Dermis blood vessel endothelial cell (primary cell): ENCODE measurements at places on chromosomes 5 and 9.

GRCh38 chr5:63820577-63820976 lies 141.7 kb downstream of the HTR1A start:
- no peak for DNase-seq

DNA sequence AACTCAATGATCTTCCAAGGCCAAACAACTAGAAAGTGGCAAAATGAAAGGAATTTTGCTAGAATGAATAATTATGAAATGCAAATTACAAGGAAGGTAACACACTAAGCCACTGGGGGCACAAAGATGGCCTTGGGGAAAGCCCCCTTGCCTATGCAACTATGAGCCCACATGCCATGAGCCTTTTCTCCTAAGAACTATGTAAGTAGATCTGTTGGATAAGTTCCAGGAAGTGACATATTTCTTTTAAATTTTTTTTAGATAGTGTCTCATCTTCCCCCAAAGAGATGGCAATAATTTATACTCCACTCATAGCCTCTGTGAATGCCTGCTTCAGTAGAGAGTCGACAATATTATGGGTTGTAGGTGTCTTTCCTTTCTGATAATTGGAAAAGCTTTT lies 257.8 kb downstream of the AUH start:
- no peak for DNase-seq

- DNase-seq = no peak
These were observed 40.7 kb downstream of the VCAN start for GRCh38 chr5:83512061-83512745.

- DNase-seq = peak; percentile 25
These were observed 112.5 kb downstream of the FAM174A start for GRCh38 chr5:100647461-100648230.

DNA sequence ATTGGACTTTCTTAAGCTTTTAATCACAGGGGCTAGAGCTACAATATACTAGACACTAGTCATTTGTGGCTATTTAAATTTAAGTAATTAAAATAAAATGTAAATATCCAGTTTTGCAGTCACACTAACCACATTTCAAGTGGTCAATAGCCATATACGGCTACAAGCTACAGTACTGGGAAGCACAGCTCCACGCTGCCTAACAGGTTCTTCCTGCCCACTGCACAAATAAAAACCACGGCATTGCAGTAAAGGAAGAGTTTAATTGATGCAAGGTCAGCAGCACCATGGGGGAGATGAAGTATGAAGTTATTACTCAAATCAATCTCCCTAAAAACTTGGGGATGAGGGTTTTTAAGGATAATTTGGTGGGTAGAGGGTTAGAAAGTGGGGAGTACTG lies 134.1 kb downstream of the LURAP1L start:
- DNase-seq = no peak

DNA sequence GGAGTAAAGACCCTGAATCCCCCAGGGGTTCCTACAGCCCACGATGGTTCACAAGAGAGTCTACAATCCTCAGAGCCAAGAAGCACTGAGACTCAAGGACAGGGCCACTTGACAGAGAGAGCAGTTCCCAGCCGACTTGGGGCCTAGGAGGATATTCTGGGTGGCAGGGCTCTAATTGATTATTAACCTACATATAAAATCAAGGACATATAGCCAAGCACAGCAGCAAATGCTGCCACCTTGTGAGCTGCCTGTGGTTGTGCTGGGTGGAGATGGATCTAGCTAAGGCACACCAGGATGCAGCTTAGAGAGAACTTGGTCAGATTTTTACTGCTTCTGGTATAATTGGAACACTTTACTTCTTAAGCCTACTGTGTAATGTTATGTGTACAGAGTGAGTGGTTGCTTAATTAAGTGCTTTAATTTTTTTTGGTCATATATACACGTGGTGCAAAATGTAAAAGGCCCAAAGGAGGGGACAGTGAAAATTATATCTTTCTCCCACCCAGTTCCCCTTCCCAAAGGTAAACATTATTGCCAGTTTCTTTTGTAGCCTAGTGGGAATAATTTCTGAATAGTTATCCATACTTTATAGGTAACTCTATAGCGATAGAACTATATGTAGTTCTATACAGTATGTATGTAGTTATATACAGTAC lies 78.8 kb downstream of the F2RL2 start:
- DNase-seq = peak; percentile 20

- no peak for DNase-seq
These were observed 1.7 kb downstream of the MSX2 start for GRCh38 chr5:174725991-174726601.

DNA sequence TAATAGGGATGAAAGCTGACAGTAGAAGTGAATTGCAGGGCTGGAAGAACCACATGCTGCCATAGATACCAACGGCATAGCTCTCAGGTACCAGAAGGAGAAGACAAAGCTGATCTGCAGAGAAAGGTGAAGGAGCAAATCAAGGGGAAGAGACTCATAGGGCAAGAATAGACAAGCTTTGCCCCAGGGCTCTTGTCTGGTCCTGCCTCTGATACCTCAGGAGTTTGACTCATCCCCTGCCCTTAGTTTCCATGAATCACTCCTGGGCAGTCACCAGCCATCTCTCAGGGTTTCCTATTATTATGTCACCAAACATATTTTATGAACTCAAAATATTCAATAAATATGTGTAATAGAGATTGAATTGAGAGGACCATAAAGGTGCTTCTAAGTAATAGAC lies 800.9 kb downstream of the DNAH5 start:
- DNase-seq = no peak

DNA sequence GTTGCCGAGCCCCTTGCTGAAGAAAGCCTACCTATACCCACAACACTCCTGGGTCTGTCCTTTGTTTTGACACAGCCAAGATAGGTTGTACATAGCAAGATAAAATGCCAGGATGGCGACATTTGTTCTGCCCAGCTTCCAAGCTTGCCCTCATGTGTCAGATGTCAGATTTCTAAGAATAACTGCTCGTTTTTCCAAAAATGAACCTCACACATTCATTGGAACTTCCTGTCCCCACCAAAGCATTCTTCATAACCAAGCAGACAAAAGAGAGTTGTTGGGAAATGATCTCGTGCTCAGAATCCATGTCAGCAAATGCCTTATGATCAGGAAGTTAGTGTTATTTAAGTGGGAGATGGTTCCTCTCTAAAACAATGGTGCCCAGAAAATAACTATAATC lies 210.1 kb downstream of the ZNF608 start:
- DNase-seq = peak; percentile 95

GRCh38 chr5:71969460-71969859 lies 137.8 kb upstream of the MAP1B start:
- DNase-seq = peak; percentile 5

GRCh38 chr9:33297432-33297831 lies 7.1 kb downstream of the NFX1 start:
- peak; percentile 48 for DNase-seq

DNA sequence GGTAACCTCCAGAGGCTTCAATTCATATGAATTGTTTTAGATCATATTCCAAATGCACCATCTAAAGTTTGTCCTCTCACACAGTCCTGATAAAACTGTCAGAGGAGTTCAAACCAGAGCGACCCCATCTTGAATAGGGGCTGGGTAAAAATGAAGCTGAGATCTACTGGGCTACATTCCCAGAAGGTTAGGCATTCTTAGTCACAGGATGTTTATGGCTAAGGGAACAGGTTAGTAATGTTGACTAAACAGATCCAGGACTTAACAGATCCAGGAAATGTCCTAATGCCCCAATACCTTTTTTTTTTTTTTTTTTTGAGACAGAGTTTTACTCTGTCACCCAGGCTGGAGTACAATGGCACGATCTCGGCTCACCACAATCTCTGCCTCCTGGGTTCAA lies 192.6 kb upstream of the PRDM9 start:
- DNase-seq = no peak

DNA sequence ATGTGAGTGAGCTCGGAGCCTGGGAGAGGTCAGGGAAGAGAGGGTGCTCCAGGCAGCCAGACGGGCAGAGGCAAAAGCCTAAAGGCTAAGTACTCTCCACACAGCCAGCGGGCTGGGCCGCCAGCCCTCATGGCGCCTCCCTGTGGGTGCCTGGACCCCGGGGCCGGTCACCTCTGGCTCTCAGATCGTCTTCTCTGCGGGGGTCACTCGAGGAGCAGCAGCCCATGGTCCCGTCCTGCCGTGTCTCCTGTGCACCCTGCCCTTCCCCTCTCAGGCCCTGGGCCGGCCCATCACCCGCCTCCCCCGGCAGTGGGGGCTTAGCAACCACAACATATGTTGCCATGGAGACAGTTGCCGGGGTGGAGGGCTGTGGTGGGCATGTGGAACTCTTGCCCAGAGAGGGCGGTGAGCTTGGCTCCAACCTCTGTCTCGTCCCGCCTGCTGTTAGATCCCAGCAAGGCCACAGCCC lies 4.2 kb downstream of the AK1 start:
- no peak for DNase-seq

GRCh38 chr9:109861918-109862317 lies 81.9 kb downstream of the PALM2AKAP2 start:
- no peak for DNase-seq

DNA sequence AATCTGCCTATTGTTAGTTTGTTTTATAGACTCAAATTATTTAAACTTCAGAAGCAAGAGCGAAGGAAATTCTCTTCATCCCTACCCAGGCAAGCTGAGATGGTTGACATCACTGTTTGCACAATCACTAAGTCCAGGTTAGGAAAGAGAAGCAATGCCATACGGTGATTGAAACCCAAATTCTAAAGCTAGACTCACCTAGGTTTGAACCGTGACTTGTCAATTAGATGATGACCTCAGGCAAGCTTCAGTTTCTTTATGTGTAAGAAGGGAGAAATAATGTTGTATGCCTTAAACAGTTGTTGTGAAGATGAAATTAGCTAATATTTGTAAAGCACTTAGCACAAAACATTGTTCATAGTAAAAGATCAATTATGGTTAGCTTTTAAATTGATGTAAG lies 96.5 kb upstream of the ANKRD55 start:
- no peak for DNase-seq

DNA sequence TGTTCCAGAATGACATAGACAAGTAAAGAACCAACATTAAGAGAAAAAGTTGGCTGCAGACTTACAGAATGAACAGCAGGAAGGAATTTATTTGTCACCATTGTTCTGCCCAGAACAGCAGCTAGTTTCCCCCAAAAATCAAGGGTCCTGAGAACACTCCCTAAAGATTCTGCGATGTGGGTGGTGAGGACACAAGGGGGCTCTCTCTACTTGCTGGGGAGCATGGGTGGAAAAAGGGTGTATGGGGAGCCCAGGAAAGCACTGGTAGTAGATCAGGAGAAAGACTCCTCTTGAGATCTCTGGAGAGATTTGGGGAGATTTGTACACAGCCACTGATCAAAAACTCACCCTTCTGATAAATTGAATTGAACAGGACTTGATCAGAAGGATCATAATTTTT lies 316.5 kb downstream of the KCTD16 start:
- DNase-seq = no peak

DNA sequence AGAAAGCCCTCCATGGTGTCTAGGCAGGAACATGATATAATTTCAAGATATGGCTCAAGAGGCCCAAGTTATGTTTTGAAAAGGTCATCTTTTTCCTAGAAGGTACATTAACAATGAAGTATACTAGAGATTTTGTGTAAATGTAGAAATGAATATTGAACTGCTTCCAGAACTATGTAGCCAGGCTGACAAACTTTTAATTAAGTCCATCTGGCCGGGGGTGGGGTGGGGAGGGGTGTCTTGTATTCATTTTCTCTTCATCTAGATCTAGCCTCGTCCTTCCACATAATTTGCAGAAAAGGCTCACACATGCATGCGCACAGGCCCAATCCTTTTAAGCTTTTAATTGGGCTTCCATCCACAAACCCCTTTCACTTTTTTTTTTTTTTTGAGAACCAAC lies 323.3 kb downstream of the ARL15 start:
- no peak for DNase-seq

DNA sequence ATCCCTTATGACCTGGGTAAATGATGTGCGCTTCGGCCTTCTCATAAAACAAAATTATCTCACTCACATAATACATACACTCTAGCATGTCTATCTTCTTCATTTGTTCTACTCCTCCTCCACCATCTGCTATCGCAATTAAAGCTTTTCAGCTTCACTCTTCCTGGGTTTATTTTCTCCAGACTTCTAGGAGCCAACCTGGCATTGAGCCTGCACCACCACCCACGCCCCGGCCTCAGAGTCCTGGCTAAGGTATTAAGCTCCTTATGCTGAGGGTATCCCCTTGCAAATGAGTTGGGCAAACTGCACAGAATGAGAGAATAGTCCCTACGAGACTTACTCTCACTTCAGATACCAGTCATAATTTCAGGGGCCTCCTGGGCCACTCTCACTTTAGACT lies 236.1 kb upstream of the CDH12 start:
- no peak for DNase-seq

GRCh38 chr5:133423011-133423617 lies 189.2 kb downstream of the FSTL4 start:
- no peak for DNase-seq

DNA sequence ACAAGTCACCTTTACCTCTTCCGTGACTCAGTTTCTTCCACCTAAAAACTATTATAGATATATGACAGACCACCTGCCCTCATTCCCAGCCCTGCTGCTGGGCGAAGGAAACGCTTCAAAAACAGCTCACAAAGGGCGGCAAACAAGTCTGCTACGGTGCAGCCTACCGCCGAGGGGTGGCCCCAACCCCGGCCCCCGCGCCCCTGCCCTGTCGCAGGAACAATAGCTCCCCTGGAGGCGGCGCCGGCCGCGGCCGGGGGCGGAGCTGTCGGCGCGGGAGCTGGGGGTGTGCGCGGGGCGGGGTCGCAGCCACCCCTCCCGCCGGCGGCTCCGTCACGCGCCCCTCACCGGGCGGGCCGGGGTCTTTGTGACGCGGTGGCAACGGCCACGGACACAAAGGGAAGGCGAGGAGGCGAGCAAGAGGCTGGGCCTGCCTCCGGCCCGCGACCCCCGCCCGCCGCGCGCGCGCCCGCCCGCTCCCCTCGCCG lies at the start of gene TMEFF1:
TMEFF1 (plus strand) TSS at position 362 of the 488 bp plus-strand sequence. CDS start 396 bp downstream, outside the sequence.
- DNase-seq = peak; percentile 70
